MG63 (cell line): ENCODE measurements at places on chromosomes 13 and 19. TPM values are rescaled to one million over a fixed set of nuclear protein-coding genes. Genes with fewer than 3 reads are reported as not detected.

The C13orf42 gene
- not detected in 2 replicates for total RNA-seq

The BCAM gene
- 4.1 and 6.1 TPM in 2 replicates for total RNA-seq

The MCEMP1 gene
- total RNA-seq: not detected in 2 replicates

The LGALS4 gene
- not detected in 2 replicates for total RNA-seq
